ENCODE measurements at places on chromosomes 11 and 22. TPM values are rescaled to one million over a fixed set of nuclear protein-coding genes. Genes with fewer than 3 reads are reported as not detected.

The TSGA10IP gene
- total RNA-seq: not detected

The ABTB2 gene
- total RNA-seq: 0.55 TPM

The RIC3 gene
- total RNA-seq: 20.1 TPM

The FAM180B gene
- 0.25 TPM for total RNA-seq

The EXPH5 gene
- 3.3 TPM for total RNA-seq

The RASSF10 gene
- total RNA-seq: not detected

The C22orf15 gene
- total RNA-seq: 1.3 TPM

The OR52E8 gene
- not detected for total RNA-seq

The C11orf86 gene
- not detected for total RNA-seq

The HIC2 gene
- total RNA-seq: 5.5 TPM

The TH gene
- total RNA-seq: not detected

The FIBIN gene
- total RNA-seq: not detected

DNA sequence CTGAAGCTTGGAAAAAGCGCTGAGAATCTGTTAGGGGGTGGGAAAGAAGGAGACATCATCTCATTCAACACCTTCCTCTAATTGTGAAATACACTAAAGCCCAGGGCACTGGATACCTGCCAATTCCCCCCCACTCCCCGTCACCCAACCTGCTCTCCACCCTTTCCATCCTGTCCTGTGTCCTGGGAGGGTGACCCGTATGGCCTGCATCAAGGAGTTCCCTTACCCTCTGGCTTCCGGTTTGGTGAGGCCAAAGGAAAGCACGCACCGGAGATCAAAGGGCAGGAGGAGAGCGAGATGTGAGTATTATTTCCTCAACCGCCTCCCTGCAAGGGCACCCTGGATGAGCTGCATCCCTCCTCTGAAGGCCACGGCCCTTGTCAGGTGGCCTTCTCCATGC lies 65.0 kb upstream of the PTPRJ start:
- DNase-seq: peak; percentile 39

GRCh38 chr22:32926600-32926999 lies 125.1 kb downstream of the TIMP3 start:
- DNase-seq: no peak

- DNase-seq: no peak
Observed at GRCh38 chr11:20368438-20368837, 4.9 kb downstream of the HTATIP2 start.

GRCh38 chr11:57318178-57318577 lies 6.6 kb downstream of the TNKS1BP1 start:
- no peak for DNase-seq

DNA sequence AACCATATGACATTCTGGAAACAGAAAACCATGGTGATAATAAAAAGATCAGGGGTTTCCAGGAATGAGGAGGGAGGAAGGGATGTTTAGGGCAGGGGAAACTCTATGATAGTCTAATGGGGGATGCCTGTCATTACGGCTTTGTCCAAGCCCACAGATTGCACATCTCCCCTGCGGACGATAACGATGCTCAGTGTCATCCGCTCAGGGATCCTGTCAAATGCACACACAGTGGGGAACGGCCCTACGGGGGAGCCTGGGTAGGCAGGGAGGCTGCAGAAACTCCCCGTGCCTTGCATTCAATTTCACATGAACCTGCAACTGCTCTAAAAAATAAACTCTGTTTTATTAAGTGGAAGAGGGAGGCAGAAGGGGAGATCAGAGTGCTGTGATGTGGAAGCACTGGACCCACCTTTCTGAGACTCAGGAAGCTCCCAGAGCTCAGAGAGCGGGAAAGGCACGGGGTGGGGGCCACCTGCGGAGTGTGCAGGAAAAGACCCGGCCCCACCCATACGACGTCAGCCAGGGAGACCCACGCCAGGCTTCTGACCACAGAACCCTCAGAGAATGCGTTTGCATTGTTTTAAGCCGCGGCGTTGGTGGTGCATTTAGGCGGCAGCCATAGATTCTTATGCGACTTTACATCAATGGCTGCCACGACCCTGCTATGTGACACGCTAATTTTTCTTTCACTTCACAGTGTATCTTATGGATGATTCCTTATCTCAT lies 543.5 kb downstream of the BRD1 start:
- no peak for DNase-seq

DNA sequence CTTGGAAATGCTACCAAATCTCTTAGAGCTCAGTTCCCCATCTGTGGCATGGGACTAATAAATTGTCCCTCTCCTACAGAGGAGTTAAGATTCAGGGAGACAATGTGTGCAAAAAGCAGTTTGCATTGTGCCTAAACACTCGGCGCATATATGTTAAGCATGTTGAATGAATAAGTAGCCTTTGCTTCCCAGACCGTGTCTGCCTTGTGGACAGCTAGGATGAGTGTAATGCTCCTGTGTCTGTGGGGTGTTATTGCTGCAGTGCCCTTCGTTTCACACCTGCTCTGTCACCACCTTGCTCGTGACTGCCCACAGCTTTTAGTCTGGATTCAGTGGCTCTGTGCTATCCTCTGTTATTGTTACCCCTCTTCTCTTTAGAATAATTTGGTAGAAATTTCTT lies 14.1 kb downstream of the ENDOD1 start:
- no peak for DNase-seq

GRCh38 chr11:11813288-11813962 lies 28.3 kb upstream of the USP47 start:
- no peak for DNase-seq

DNA sequence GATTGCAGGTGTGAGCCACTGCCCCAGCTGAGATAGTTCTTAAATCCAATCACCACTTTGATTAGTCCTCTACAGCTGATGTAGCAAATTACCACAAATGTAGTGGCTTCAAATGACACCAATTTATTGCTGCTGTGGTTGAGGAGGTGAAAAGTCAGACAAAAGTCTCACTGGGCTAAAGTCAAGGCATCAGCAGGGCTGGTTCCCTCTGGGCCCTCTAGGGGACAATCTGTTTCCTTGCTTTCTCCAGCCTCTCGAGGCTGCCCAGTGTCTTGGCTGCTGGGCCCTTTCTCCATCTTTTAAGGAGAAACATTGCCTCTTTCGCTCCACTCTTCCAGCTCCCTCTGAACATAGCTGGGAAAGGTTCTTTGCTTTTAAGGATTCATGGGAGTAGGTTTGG lies 50.5 kb upstream of the SHANK2 start:
- DNase-seq: no peak

- no peak for DNase-seq
Observed at GRCh38 chr11:8717876-8718753, 35.5 kb downstream of the RPL27A start.

GRCh38 chr22:32991353-32992101 lies 66.7 kb downstream of the SYN3 start:
- DNase-seq: no peak

- DNase-seq: peak; percentile 91
Observed at GRCh38 chr22:49934891-49935557, 16.6 kb downstream of the CRELD2 start.

- DNase-seq: no peak
Observed at GRCh38 chr11:71425409-71425808, 22.8 kb downstream of the DHCR7 start.

DNA sequence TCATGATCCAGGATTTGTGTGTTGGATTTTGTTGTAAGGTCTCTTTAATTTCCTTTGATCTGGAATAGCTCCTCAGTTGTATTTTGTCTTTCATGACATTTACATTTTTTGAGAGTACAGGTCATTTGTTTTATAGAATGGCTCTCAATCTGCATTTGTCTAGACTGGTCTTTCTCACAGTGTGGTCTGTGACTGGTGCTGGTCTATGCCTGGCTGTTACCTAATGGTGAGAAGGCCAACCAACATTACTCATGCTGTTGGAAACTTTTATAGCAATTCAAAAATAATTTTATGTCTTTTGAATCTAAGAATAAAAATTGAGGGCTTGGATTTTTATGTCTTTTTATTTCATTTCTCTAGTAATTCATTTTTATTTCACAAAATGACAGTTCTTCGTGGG lies 3.9 kb upstream of the NCR3LG1 start:
- no peak for DNase-seq

DNA sequence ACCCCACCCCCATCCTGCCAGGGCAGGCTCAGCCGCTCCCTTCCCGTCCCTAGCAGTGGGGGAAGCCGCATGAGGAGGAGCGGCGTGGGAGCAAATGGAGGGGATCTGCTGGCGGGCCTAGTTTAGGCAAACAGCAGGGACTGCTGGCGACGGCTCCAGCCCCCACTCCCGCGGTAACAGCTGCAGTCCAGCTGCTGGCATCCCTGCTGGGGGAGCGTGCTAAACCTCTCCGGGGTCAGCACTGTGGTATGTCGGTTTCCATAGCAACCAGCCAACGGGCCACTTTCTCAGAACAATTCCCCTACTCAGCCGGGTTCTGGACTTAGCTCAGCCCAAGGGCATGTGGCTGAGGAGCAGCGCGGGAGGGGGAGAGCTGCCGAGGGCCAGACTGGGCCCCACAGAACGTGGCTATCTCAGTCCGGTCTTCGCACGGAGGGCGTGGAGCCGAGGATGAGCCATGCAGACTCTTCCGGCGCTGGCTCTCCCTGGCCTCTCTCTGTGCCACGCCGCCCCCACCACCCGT lies 98.8 kb downstream of the PKNOX2 start:
- DNase-seq: no peak

GRCh38 chr22:25051983-25052710 lies 99.6 kb downstream of the KIAA1671 start:
- DNase-seq: no peak

GRCh38 chr11:62125881-62126280 lies 2.1 kb downstream of the INCENP start:
- no peak for DNase-seq

- no peak for DNase-seq
Observed at GRCh38 chr11:106614262-106614661, 404.0 kb downstream of the GUCY1A2 start.

All from activated CD4-positive, alpha-beta T cell treated with anti-CD3 and anti-CD28 coated beads, Interleukin-2, amount 10 ng/mL, durations not matched to agents 7 days and 5 days (primary cell).